Activated CD4-positive, alpha-beta T cell treated with anti-CD3 and anti-CD28 coated beads, Interleukin-2, Interleukin-4, amounts not matched to agents 100 ng/mL and 50 ng/mL, durations not matched to agents 16 hours and 8 hours (primary cell): ENCODE measurements at places on chromosomes 11 and 22.

GRCh38 chr11:70547386-70547785 lies 149.1 kb downstream of the CTTN start:
- no peak for DNase-seq

GRCh38 chr22:30310881-30311771 lies 15.6 kb downstream of the TBC1D10A start:
- no peak for DNase-seq

DNA sequence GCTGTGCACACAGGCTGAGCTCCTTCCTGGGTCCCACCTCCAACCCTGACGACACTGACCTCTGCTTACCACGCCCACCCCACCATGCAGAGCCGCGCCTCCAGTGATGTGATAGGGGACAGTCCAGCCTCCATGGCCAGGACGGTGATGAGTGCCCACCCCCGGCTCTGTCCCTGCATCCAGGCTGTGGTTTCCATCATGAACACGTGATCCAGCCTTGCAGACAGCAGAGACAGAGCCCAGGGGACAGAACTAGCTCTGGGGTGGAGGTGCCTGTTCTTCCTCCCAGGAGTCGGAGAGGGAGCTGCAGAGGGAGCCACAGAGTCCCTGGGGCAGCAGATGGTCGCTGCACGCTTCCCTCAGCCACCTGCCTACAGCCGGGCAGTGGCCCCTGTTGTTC lies 42.6 kb upstream of the IGSF9B start:
- no peak for DNase-seq

DNA sequence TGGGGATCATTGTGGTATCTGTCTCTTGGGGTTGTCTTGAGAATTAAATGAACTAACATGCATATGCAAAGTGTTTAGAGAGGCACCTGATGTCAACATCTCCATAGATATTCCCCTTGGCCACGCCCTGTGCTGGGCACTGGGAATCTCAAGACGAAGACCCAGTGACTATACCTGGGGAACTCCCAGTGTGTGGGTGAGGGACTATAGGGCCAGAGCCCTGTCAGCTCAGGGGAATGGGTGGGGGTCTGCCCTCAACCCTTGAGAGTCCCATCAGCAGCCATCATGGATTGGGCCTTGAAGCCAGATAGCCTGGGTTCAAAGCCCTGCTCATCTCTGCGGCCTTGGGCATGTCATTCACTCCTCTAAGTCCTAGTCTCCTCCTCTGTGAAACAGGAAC lies 21.6 kb upstream of the LMO1 start:
- DNase-seq = no peak

GRCh38 chr11:92793189-92793588 lies 176.3 kb upstream of the MTNR1B start:
- DNase-seq = no peak

- DNase-seq = no peak
Observed at GRCh38 chr11:132365650-132366049, 995.2 kb downstream of the NTM start.
